ENCODE measurements at places on chromosomes 7 and 10.
A peak's percentile ranks its signal among the peaks of the same experiment; 100 is the strongest.

DNA sequence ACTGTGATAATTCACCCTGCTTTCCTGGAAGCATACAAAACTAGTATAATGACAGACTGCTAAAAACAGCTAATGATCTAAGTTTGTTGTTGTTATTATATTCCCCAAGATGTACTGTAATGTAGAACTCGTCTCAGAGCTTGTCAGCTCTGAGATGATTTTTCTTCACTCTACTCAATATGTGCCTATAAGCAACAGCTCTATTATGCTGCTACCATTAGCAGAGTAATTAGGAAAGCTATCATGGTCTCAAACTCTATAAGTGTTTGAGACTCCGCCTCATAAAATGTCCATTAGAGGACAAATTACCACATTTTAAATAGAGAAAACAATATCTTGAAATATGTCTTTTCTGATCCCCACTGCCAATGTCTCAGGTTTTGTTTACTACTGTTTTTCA, 476.5 kb upstream of the PCDH15 start:
- H3K27me3 ChIP-seq, result no peaks in the 10 kb centered on the region
- no peaks in the 10 kb centered on the region for H3K4me1 ChIP-seq
- no peak for DNase-seq
- H3K27ac ChIP-seq, result no peak overlapping the region
- H3K4me3 ChIP-seq, result no peak overlapping the region
- H3K36me3 ChIP-seq, result no peaks in the 10 kb centered on the region

GRCh38 chr7:73746378-73746777, 7.8 kb upstream of the ABHD11 start:
- no peak overlapping the region for H3K27ac ChIP-seq
- no peaks in the 10 kb centered on the region for H3K4me1 ChIP-seq
- no peak overlapping the region for H3K4me3 ChIP-seq
- no peak for DNase-seq

DNA sequence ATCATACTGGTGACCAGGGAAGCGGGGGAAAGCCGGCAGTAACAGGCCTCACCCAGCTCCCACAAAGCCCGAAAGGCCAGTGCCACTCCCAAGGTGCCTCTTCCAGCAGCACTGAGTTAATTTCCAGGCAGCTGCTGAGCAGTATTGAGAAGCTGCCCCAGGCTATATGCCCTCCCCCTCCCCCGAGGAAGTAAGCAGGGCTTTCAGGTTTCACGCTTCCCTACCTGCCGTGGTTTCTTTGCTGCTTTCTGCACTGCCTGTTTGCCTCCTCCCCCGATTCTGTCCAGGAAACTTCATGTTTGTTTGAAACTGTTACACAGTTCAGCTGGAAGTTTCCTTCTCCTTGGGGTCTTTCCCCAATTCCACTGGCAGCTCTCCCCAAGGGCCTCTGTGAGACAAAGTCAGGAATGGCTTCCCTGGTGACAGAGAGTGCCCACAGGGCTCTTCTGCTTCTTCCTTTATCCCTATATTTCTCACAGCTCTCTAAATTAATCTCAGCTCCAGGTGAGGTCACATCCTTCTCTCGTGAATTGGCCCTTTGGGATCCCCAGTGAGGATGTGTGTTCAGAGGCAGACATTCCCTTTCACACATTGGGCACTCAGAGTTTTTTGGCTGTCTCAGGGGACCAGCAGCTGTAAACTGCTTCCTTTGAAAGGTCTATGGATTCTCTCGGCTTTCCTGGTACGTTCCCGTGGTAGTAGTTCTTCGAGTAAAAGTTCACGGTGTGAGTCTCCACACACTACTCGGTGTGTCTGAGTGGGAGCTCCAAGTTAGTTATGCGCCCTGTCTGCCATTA, 19.4 kb downstream of the C1GALT1 start:
- peaks cover 34% of the 10 kb centered on the region for H3K36me3 ChIP-seq
- peak overlapping the region; percentile 78 for H3K27ac ChIP-seq
- H3K4me3 ChIP-seq, result peak overlapping the region; percentile 44
- no peaks in the 10 kb centered on the region for H3K27me3 ChIP-seq

GRCh38 chr7:107408349-107408748, 61.5 kb upstream of the GPR22 start:
- peaks cover 14% of the 10 kb centered on the region for H3K36me3 ChIP-seq
- no peak overlapping the region for H3K4me3 ChIP-seq
- no peak for DNase-seq
- no peaks in the 10 kb centered on the region for H3K4me1 ChIP-seq
- no peak overlapping the region for H3K27ac ChIP-seq

GRCh38 chr7:91661727-91662126, 218.8 kb downstream of the MTERF1 start:
- H3K36me3 ChIP-seq, result no peaks in the 10 kb centered on the region
- DNase-seq, result no peak
- H3K27ac ChIP-seq, result no peak overlapping the region
- no peak overlapping the region for H3K4me3 ChIP-seq
- no peaks in the 10 kb centered on the region for H3K27me3 ChIP-seq

DNA sequence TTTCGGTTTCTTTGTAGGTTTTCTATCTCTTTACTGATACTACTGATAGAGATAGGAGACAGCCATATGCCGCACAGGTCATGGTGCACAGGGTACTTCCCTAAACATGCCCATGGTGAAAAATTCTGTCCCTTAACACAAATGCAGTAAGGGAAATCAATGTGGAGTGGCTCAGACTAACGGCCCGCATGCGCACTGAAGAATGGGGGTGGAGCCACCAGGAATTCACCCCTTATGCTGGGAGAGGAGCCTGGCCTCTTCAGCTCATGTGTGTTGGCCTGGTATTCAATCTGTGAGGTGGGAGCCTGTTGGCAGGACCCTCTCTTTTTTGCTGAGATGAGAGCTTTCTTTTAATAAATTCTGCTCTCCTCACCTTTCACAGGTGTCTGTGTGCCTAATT, 8.4 kb upstream of the URGCP start:
- H3K27me3 ChIP-seq, result no peaks in the 10 kb centered on the region
- peaks cover 5% of the 10 kb centered on the region for H3K36me3 ChIP-seq
- no peaks in the 10 kb centered on the region for H3K4me1 ChIP-seq
- no peak overlapping the region for H3K4me3 ChIP-seq
- H3K27ac ChIP-seq, result no peak overlapping the region

DNA sequence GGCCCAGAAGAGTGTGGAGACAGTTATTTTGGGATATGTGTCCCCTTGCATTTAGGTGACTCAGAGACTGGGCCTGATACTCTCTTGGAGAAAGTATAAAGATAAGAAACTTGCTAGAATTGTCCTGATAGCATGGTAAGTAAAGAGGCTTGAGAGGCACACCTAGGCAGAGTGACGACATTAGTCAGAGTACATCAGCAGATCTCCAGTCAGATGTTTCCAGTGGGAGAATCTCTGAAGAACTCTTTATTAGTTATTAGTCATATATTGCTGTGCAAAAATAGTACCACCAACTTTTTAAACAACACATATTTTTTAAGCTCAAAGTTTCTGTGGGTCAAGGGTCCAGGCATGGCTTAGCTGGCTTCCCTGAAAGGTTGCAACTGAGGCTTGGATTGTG, 182.6 kb downstream of the NEBL start:
- H3K4me3 ChIP-seq, result no peak overlapping the region
- no peaks in the 10 kb centered on the region for H3K36me3 ChIP-seq
- no peaks in the 10 kb centered on the region for H3K27me3 ChIP-seq
- H3K4me1 ChIP-seq, result no peaks in the 10 kb centered on the region
- no peak overlapping the region for H3K27ac ChIP-seq
- no peak for DNase-seq

DNA sequence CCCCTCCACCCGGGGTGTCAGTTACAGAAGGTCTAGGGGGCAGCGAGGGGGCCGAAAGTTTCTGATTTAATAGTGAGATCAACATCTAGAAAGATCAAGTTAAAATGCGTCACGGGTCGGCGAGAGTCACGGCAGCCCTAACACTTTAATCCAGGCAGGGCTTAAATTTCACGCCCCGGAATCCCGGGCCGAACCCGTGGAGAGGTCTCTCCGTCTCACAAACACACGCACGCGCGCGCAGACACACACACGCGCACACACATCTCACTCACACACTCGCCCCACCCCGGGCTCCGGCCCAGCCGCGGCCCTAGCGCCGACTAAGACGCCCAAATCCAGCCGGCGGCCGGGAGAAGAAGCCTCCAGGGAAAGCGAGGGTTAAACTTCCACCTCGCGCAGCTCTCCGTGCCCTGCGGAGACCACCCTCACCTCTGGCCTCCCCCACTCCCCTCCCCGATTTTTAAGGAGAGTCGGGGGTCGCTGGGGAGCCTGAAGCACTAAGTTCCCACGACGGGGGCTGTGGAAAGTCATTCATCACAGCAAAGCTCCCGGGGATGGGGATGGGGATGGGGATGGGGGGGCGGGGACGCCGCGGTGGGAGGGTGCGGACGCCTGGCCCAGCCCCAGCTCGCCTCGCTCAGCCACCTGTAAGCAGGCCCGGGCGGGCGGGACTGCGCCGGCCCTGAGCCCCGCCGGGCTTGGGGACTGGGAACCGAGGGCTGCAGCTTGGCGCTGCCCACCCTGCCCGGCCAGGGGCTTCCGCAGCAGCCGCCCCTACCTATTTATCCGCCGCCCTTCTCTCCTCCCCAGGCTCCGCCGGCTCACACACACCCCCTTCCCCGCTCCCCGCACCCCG, 1.6 kb downstream of the PDGFA start:
- DNase-seq, result no peak
- no peaks in the 10 kb centered on the region for H3K36me3 ChIP-seq
- H3K27ac ChIP-seq, result no peak overlapping the region
- H3K4me1 ChIP-seq, result peaks cover 10% of the 10 kb centered on the region

DNA sequence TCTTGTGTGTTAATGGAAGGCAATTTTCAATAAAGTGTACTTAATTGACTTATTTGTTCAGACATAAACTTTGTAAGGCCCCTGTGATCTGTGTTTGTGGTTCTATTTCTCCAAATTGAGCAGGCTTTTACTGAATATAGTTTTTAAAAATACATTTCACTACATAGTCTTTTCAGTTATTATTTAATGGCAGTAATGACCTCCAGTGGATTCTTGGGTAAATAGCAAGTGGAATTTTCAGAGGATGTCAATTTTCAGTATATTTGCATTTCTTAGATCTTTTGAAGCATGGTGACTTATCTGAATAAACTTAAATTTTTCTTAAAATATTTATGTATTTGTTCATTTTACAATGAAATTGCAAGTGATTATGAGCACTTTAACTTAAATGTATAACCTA, 203.1 kb upstream of the PCLO start:
- no peaks in the 10 kb centered on the region for H3K36me3 ChIP-seq
- no peaks in the 10 kb centered on the region for H3K4me1 ChIP-seq
- no peaks in the 10 kb centered on the region for H3K27me3 ChIP-seq
- H3K4me3 ChIP-seq, result no peak overlapping the region
- H3K27ac ChIP-seq, result no peak overlapping the region

DNA sequence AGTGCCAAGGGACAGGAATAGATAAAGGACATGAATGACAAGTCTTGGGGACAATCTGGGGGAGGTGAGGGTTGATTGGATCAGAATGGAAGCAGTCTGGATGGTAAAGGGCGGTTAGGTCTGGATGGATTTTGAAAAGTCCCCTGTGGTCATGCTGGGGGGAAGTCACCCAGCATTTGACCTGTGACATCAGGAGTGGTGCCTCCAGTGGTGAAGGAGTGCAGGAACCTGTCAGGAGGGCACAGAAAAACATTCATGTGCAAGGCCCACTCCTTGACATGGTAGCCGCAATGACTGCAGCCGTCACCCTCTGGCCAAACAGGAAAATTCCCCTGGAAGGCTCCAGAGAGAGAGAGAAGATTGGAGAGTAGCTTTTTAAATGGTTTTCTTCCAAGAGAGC, 304.8 kb downstream of the GFRA1 start:
- H3K36me3 ChIP-seq, result no peaks in the 10 kb centered on the region
- DNase-seq, result no peak
- no peaks in the 10 kb centered on the region for H3K27me3 ChIP-seq
- no peak overlapping the region for H3K27ac ChIP-seq
- H3K4me1 ChIP-seq, result no peaks in the 10 kb centered on the region
- no peak overlapping the region for H3K4me3 ChIP-seq

DNA sequence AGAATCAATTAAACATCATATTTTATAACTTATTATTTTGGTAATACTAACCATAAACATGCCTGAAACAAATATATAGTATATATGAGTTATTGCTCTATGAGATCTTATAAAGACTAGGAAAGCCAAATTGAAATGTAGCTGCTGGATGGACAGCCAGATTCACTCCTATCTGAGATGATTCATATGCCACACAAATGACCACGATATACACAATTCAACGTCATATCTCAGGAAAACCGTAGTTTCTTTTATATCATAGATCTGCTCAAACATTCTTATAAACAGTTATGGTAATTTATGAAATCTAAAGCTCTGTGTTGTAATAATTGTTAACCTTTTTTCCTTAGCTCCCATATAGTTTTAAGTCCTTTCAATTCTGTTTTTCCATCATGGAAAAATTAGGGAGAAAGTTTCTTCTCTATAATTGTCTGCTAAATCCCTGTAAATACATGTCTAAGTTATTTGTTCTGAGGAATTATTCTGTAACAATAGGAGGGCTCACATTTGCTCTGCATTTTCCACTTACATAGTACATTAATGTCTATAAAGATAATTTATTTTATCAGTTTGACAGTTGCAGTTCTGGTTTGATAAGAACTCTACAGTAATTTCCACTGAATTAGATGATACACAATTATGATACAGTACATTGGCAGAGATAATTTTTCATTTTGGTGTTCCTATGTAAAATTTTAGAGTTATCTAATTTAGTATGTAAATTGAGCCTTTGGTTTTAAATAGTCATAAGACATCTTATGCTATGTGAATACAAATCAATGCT, 42.7 kb downstream of the GNAT3 start:
- no peak for DNase-seq
- H3K27ac ChIP-seq, result no peak overlapping the region
- no peaks in the 10 kb centered on the region for H3K27me3 ChIP-seq
- no peaks in the 10 kb centered on the region for H3K4me1 ChIP-seq
- no peak overlapping the region for H3K4me3 ChIP-seq

DNA sequence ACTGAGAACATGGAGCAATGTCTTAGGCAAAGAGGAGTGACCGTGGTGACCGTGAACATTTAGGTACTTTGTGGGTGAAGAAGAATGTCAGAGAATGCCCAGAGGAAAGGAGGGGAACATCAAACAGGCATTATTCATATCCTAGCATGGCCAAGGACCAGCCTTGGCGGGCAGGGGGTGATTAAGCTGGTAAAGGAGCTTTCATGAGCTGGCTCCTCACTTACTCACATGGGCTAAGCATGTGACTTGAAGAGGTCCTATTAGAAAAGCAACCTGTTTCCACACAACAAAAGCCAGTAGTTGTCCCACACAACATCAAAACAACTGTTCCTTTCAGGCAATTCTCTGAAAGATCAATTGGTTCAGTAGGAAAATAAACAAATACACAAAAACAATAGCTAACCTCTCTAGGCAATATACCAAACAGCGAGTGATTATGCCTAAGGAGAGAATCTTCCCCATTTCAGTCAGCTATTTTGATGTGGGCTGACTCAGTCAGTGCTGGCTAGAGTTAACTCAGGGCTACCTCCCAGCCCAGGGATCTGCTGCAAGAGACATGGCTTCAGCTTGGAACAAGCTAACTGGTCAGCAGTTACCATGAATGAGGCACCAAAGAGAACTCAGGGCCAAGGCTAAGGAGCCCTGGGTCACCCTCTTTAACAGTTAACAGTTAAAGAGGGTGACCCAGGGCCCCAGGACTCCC, 283.5 kb downstream of the ARHGAP12 start:
- no peaks in the 10 kb centered on the region for H3K36me3 ChIP-seq
- H3K27ac ChIP-seq, result no peak overlapping the region

Data from activated CD8-positive, alpha-beta T cell treated with anti-CD3 and anti-CD28 coated beads, Interleukin-2, amount 10 ng/mL, durations not matched to agents 7 days and 5 days (primary cell).